ENCODE measurements at places on chromosomes 7 and 10.

GRCh38 chr7:65798111-65799075 is 74.5 kb upstream of the VKORC1L1 start:
- H3K36me3 ChIP-seq, result no peaks in the 10 kb centered on the region
- no peaks in the 10 kb centered on the region for H3K27me3 ChIP-seq
- H3K27ac ChIP-seq, result no peak overlapping the region
- H3K4me3 ChIP-seq, result no peak overlapping the region
- H3K4me1 ChIP-seq, result no peaks in the 10 kb centered on the region

DNA sequence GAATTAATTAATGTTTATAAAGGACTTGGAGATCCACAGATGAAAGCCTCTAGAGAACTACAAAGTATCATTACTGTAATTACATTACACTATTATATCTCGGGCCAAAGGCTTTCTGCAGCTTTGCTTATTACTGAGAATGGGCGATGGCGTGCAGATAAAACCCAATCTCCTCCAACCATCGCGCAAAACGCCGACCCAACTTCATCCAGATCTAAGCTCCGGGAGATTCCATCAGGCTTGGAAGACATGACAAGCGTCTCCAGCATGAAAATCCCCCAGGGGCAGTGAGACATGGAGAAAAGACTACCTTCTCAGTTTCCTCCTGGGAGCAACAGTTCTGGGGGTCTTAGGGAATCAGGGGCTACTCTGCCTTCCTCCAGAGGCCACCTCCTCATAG is 42.2 kb upstream of the CUX1 start:
- no peaks in the 10 kb centered on the region for H3K27me3 ChIP-seq
- H3K27ac ChIP-seq, result no peak overlapping the region
- H3K4me1 ChIP-seq, result no peaks in the 10 kb centered on the region
- no peak overlapping the region for H3K4me3 ChIP-seq

- H3K27ac ChIP-seq, result no peak overlapping the region
- H3K4me1 ChIP-seq, result no peaks in the 10 kb centered on the region
- H3K4me3 ChIP-seq, result no peak overlapping the region
- no peak for DNase-seq
- no peaks in the 10 kb centered on the region for H3K36me3 ChIP-seq
- H3K27me3 ChIP-seq, result no peaks in the 10 kb centered on the region
These were observed 432.0 kb downstream of the ATRNL1 start for GRCh38 chr10:115525141-115525540.

DNA sequence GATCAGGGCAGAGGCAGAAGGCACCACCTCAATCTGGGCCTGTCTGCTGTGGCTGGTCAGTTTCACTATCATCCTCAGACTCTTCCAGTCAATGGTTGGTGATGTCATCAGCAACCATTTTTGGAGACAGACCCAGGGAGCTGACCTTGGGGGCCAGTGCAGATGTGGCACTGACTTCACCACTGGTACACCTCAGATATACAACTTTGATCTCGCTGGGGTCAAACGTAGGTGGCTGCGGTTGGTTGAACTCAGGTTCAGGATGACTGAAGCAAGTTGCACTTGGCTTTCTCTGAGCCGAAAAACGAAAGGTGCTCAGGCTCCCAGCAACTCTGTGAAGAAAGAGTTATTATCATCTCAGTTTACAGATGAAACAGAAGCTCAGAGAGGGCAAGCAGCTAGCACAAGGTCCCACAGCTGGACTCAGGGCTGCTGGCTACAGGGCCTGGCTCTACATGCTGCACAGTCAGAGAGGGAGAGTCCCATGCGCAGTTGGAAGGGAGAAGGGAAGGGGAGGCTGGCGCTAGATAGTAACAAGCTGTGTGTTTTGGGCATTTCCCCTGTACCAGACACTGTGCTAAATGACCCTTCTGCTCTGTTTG is 27.2 kb downstream of the ANKRD16 start:
- H3K27me3 ChIP-seq, result no peaks in the 10 kb centered on the region
- H3K4me3 ChIP-seq, result no peak overlapping the region
- no peak for DNase-seq
- no peaks in the 10 kb centered on the region for H3K4me1 ChIP-seq
- H3K27ac ChIP-seq, result no peak overlapping the region

GRCh38 chr10:5502061-5502521 is 2.7 kb upstream of the CALML5 start:
- DNase-seq, result no peak
- no peak overlapping the region for H3K27ac ChIP-seq
- no peaks in the 10 kb centered on the region for H3K27me3 ChIP-seq
- H3K4me3 ChIP-seq, result no peak overlapping the region
- no peaks in the 10 kb centered on the region for H3K36me3 ChIP-seq
- no peaks in the 10 kb centered on the region for H3K4me1 ChIP-seq

DNA sequence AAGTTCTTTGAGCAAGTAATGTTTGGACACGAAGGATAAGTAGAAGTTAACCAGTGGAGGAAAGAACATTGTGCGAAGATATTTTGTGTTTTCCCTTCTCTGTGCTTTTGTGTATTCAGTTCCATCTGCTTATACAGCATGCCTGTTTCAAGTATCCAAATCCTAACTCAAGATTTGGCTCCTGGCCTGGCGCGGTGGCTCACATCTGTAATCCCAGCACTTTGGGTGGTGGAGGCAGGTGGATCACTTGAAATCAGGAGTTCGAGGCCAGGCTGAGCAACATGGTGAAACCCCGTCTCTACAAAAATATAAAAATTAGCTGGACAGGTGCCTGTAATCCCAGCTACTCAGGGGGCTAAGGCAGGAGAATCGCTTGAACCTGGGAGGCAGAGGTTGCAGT is 40.8 kb upstream of the TPST1 start:
- H3K4me3 ChIP-seq, result no peak overlapping the region
- H3K27ac ChIP-seq, result no peak overlapping the region
- no peaks in the 10 kb centered on the region for H3K36me3 ChIP-seq

GRCh38 chr10:51615764-51616298 is 83.6 kb downstream of the CSTF2T start:
- no peak overlapping the region for H3K27ac ChIP-seq
- H3K4me3 ChIP-seq, result no peak overlapping the region
- H3K36me3 ChIP-seq, result no peaks in the 10 kb centered on the region
- no peaks in the 10 kb centered on the region for H3K27me3 ChIP-seq
- no peaks in the 10 kb centered on the region for H3K4me1 ChIP-seq

DNA sequence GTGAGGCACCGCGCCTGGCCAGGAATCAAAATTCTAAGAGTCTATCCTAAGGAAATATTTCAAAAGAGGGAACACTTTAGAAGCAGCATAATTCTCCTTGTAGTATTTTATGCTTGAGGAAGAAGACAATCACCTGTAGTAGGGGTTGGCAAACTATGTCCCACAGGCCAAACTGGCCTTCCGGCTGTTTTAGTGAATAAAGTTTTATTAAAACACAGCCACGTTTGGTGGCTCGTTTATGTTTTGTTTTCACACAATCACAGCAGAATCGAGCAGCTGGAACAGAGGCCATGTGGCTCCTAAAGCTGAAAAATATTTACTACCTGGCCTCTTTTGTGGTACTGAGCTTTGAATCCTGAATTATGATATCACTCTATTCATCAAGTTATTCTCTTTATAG is 131.7 kb upstream of the TNS3 start:
- H3K27ac ChIP-seq, result no peak overlapping the region
- H3K4me1 ChIP-seq, result no peaks in the 10 kb centered on the region
- H3K36me3 ChIP-seq, result no peaks in the 10 kb centered on the region
- no peak overlapping the region for H3K4me3 ChIP-seq
- no peak for DNase-seq

DNA sequence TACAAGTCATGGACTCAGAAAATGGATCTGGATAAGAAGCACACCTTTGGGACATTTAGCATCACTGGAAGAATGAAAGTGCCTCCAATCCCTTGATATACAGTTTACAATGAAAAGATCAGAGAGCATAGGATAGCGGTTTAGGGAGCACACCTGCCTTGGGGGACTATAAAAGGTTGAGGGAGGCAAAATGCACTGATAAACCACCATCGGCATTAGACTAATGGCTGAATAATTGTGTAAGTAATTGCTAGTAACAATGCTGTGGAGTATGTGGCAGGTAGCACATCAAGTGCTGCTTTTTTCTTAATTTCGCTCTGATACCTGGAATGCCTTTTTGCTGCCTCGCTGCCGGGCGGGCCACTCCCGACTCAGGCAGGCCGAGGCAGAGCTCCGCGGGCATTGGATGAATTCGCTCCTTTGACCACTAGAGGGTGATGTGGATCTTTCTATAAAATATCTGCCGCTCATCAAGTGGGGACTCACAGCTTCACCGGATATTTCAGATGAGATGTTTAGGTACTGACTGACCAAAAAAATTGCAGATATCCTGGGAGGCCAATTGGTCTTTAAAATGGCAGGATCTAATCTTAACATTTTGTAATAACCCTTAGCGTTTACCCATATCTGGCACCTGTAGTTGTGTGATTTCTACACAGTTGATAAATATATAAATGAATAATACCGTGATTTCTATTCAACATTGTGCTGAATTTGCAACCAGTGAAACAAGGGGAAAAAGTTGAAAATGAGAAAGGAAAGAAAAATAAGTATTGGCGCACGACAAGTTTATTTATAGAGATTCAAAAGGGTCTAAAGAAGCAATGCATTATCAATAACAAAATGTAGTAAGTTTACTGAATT is 116.8 kb upstream of the PRSS1 start:
- no peak overlapping the region for H3K27ac ChIP-seq
- H3K4me3 ChIP-seq, result no peak overlapping the region
- no peaks in the 10 kb centered on the region for H3K27me3 ChIP-seq
- no peak for DNase-seq
- no peaks in the 10 kb centered on the region for H3K4me1 ChIP-seq

- H3K4me3 ChIP-seq, result peak overlapping the region; percentile 3
- no peaks in the 10 kb centered on the region for H3K36me3 ChIP-seq
- DNase-seq, result no peak
- peaks cover 19% of the 10 kb centered on the region for H3K4me1 ChIP-seq
- H3K27me3 ChIP-seq, result no peaks in the 10 kb centered on the region
These were observed 22.9 kb downstream of the CDK6 start for GRCh38 chr7:92813390-92814024.

GRCh38 chr7:1735262-1735661 is 65.2 kb downstream of the ELFN1 start:
- H3K4me3 ChIP-seq, result no peak overlapping the region
- no peaks in the 10 kb centered on the region for H3K27me3 ChIP-seq
- no peaks in the 10 kb centered on the region for H3K36me3 ChIP-seq

GRCh38 chr10:61733358-61733940 is 70.7 kb downstream of the CABCOCO1 start:
- no peak overlapping the region for H3K27ac ChIP-seq
- H3K27me3 ChIP-seq, result peaks cover 3% of the 10 kb centered on the region
- DNase-seq, result no peak
- no peaks in the 10 kb centered on the region for H3K36me3 ChIP-seq
- no peak overlapping the region for H3K4me3 ChIP-seq

DNA sequence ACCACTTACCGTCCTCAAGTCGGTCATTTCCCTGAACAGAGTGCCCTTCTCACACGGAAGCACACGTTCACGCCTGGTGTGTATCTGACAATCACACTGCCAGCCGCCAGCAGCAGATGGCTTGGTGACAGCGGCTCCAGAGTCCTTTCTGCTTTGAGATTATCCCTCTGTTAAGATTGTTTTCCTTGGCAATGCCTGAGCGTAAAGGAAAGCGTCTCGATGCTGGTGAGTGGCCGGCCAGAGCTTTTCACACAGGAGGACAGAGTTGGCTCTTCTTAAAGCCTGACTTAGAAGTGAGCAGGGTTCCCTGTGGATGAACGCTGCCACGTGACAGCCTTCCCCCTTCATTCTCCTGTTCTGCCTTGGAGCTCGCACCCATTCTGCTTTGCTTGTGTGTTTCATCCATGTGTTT is 22.1 kb upstream of the PRKAR1B start:
- no peaks in the 10 kb centered on the region for H3K27me3 ChIP-seq
- DNase-seq, result no peak

DNA sequence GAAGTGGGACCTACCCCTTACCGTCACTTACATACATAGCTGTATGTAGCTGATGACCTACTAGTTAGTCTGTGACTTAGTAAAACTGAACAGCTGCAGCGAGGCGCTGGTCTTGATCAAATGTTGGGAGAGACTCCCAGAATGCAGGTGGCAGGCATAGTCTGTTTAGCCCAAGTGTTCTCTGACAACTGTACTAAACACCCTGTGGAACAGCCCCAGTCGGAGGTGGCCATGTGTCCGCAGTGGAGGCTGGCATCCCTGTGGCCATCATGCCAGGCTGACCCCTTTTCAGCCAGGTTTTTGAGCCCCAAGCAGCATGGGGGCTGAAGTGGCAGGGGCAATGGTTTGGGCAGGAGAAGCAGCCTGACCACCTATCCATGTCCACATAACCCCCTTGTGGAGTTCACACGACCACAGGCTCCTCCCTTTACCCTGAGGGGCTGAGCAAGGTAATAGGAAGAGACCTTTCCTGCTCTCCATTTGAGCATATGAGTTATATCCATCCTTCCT is 7.2 kb downstream of the ADCY1 start:
- H3K4me1 ChIP-seq, result no peaks in the 10 kb centered on the region
- H3K27me3 ChIP-seq, result no peaks in the 10 kb centered on the region
- no peaks in the 10 kb centered on the region for H3K36me3 ChIP-seq
- H3K27ac ChIP-seq, result no peak overlapping the region
- H3K4me3 ChIP-seq, result no peak overlapping the region

DNA sequence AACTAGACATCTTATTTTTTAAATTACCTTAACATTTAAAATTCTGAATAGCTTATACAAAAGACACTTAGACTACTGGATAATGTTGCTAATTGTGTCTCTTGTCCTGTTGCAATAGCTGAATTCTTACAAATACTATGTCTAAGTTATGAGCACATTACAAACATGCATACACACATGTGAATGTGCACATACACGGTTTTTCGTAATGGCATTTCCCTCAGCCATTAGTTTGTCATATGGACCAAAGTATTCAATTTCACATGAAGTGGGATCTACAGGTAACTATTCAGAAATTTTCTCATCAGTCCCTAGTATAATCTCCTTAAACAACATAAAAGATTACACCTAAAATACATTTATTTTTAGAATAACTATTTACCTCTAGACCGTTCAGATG is 178.6 kb upstream of the BET1 start:
- no peak for DNase-seq
- no peaks in the 10 kb centered on the region for H3K4me1 ChIP-seq
- no peaks in the 10 kb centered on the region for H3K27me3 ChIP-seq
- no peak overlapping the region for H3K27ac ChIP-seq
- no peak overlapping the region for H3K4me3 ChIP-seq

All from effector memory CD4-positive, alpha-beta T cell (primary cell).